ENCODE measurements at places on chromosomes 2 and 18. TPM values are rescaled to one million over a fixed set of nuclear protein-coding genes. Genes with fewer than 3 reads are reported as not detected.

Gene FARSB
- 9.4 TPM for total RNA-seq

Gene SF3B1
- total RNA-seq = 195 TPM

Gene MC5R
- not detected for total RNA-seq

Gene GULP1
- 71.7 TPM for total RNA-seq

Gene DUSP19
- total RNA-seq = 5.1 TPM

Gene CD28
- not detected for total RNA-seq

Gene C2orf92
- 0.77 TPM for total RNA-seq

Gene AKAIN1
- not detected for total RNA-seq

Gene PROC
- total RNA-seq = not detected
